Memory B cell (primary cell): ENCODE measurements at places on chromosomes 1 and 21.
A peak's percentile ranks its signal among the peaks of the same experiment; 100 is the strongest.

- no peak for DNase-seq
These were observed 5.1 kb downstream of the PMF1 start for GRCh38 chr1:156217871-156218270.

DNA sequence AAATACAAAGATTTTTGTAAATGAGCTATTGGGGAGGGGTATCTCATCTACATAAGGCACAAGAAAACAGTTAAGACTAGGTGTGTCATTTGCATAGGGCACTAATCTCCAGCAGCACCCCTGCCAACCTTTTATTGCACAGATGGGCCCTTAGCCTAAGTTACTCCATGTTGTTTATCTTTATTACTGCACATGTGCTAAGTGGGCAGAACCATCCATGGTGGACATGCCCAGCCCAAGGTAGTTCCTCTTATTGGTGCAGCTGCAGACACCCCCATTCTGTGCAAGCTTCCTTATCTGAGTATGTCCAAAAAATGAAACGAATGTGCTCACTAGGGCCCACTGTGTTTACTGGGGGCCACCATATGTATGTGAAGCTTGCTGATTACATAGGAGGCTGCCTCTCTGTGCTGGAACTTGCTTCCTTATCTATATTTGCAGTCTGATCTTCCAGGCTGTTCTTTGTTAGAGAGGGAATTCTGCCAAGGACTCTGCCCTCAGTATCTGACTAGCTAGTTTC is 77.3 kb upstream of the NEK7 start:
- DNase-seq = no peak

DNA sequence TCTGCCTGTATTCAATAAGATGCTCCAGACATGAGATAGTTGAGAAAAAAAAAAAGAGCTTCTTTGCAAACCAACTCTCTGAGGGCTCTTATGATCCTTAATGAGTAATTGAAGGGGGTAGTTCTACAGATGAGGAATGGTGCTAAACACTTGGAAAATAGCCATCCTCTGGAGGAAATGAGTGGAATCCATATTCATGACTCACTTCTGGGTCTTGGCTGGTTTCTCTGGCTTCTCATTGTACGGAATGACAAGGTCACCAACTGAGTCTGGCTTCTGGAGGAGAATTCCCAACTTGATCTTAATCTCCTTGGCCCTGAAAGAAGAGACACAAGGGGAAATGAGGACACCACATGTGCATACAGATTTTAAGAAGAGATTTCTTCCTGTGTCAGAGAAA is 34.7 kb downstream of the RGS5 start:
- no peak for DNase-seq

GRCh38 chr21:38342739-38343138 is 85.9 kb downstream of the KCNJ15 start:
- no peak for DNase-seq

- DNase-seq = peak; percentile 23
These were observed 5.7 kb downstream of the SLC6A17 start for GRCh38 chr1:110155878-110156522.

GRCh38 chr1:204756811-204757210 is 71.3 kb upstream of the LRRN2 start:
- no peak for DNase-seq

DNA sequence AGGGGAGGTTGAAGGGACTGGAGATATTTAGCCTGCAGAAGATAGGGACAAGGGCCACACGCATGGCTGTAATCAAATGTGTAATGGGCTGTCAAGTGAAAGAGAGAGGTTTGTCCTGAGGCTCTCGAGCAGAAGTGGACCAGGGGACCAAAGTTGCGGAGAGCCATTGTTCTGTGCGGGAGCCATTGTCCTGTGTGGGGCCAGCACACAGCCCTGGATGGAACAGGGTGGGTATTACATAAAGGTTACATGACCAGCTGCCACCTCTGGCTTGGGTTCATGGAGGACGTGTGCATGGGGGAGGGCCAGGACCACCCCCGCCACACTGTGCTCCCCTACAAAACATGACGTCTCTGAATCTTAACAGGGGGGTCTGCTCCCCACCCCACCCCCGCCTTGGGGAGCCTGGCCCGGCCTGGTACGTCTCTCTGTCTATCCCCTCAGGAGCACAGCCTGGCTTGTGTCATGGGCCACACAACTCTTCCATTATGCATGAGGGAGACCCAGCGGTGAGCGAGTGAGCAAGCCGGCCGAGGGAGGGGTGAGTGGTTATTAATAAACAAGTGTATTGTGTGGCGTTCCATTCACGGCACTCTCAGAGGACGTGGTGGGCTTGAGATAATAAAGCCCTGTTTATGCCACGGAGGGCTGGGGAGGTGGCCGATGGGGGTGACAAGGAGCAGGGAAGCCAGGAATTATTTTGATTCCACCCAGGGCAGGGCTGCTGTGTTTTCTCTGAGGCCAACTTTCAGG is at the start of gene NFASC:
Gene NFASC (plus strand): TSS at position 703 of the 753 bp plus-strand sequence. CDS start 73,454 bp downstream, outside the sequence.
- no peak for DNase-seq

- no peak for DNase-seq
These were observed 38.5 kb upstream of the AK4 start for GRCh38 chr1:65109487-65109886.

GRCh38 chr1:104266612-104267011 is 516.9 kb downstream of the AMY1C start:
- DNase-seq = no peak

DNA sequence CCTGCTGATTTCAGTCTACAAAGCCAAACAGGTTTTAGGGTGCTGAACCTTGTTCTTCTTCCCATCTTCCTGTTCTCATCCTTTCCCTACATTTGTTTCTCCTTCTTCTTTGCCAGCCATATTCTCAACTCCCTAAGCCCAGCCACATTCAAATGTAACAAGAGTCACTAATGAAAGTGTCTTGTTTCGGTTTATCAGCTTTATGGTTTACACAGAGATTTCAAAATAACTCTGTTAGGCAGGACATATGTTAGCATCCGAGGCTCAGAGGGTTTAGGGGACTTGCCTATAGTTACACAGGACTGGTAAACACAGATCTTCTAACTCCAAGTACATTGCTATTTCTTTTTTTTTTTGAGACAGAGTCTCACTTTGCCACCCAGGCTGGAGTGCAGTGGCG is 61.3 kb downstream of the NDUFS5 start:
- no peak for DNase-seq

DNA sequence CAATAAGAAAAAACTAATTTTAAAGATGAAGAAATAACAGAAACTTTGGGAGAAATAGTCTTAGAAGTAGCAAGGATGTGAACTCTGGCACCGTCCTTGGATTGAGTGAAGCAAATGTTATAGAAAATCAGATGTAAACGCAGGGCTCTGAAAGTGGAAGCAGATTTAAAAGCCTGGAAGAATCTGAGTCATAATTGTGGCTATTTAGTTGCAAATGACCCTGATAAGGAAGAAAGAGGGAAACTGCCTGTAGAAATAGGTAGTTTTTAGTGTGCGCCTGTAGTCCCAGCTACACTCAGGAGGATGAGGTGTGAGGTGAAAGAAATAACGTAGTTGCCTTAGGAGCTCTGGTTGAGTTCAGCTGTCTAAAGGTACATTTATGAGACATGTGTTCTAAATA is 101.0 kb downstream of the NGF start:
- no peak for DNase-seq

DNA sequence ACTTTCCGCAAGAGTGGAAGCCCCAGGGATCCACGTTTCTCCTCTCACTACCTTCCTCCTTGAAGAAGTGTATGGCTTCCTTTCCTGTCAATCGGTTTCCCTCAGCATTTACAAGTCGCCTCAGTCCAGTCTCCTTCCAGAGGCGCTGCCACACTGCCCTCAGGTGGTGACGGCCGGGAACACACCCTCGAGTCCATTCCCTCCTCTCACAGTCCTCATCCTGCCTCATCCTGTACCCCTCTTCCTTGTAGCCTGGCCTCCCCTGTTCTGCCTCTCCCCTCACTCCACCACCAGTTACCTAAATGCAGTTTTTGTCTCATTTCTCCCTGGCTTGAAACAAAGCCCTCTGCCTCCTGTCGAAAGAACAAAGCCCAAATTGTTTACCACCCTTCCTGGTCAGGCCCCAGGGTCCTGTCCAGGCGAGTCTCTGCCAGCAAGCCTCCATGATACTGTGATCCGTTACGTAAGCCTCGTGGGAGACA is 23.2 kb upstream of the LSM10 start:
- DNase-seq = peak; percentile 93

GRCh38 chr1:31509124-31510072 is 66.9 kb upstream of the TINAGL1 start:
- DNase-seq = no peak

DNA sequence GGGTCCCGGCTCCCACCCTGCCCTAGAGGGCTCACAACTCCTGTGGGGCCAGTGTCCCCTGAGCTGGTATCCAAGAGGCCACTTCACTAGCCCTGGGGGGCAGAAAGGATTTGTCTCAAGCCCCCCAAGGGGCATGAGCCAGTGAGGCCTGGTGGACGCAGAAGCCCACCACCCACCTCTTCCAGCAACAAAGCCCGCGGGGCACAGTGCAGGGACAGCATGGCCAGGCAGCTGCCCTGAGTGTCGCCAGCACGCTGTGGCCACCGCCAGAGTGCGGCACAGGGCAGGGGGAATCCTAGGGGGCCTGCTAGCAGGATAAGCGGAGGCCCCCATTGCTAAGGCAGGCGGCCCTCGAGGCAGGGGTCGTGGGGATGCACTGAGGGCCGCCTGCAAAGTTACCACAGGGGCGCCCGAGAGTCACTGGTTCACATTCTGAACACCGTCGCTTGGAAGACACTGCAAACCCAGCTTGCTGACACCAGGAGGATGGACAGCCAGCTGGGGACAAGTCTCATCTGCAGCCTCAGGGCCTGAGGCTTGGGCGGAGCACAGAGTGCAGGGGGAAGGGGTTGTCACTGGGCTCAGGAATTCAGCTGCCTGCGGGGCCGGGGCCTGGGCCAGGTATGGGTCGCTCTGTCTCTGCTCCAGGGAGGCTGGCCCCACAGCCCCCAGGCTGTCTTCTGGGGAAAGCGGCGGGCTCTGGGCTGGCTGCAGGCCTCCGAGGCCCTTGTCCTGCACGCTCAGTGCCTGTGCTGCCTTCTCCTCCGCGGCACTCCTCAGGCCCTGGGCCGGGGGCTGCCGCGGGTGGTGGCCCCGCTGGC is 26.8 kb downstream of the SLC19A1 start:
- no peak for DNase-seq

GRCh38 chr1:226001963-226002666 is 3.0 kb upstream of the SDE2 start:
- DNase-seq = peak; percentile 73

- no peak for DNase-seq
These were observed 26.5 kb downstream of the AKNAD1 start for GRCh38 chr1:108830119-108831008.

DNA sequence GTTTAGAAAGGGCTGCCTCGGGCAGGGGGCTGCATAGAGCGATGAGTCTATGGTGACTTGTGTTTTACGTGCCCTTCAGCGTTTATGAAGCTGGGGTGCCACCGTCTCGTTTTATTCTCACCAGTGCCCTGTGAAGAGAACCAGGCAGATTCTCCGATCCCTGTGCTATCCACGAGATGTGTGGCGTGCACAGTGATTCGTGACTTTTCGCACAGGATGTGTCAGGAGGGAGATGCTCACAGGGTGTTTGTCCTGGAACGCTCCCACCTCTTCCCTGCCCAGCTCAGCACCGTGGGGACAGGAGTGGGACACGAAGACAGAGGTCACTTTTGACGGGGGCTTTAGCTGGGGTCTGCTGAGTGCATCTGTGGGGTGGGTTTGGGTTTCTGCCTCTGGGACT is 54.9 kb upstream of the AJAP1 start:
- no peak for DNase-seq

- no peak for DNase-seq
These were observed at the start of gene MYOG for GRCh38 chr1:203085528-203086406. Gene MYOG, minus strand, starts transcription at chr1:203086012. Its CDS starts 51 bp downstream, at chr1:203085961.

GRCh38 chr1:159218649-159219636 is 14.3 kb downstream of the ACKR1 start:
- DNase-seq = no peak

DNA sequence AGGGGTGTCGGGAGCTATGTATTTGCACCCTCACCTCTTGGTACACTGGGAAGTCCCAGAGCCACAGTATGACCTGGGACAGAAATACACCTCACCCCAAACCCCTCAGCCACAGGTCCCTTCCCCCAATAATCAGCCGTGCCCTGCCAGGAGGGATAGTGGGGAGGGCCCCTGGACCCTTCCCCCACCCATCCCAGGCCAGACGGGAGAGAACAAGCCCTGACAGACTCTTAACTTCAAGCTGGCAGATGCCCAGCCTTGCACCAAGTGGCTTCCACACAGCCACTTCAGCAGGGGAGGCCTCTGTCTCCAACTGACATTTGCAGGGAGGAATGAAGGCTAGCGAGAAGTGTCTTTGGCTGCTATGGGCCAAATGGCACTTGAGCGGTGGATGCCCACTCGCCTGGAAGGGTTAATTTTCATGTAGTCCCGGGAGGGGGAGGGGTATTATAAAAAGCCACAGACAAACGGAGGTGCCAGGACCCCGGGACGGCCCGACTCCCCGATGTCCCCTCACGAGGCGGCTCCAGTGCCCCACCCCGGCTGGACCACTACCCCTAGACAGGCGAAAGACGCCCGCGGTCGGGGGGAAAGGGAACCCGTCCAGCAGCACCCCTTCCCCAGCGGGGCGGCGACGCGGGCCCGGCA is 495 bp downstream of the SYNC start:
- no peak for DNase-seq

- DNase-seq = no peak
These were observed 413.9 kb downstream of the NCAM2 start for GRCh38 chr21:21412096-21412495.

- DNase-seq = no peak
These were observed 162.0 kb upstream of the SYT6 start for GRCh38 chr1:114315631-114316030.

GRCh38 chr21:42040411-42041180 is 30.4 kb upstream of the ZBTB21 start:
- DNase-seq = no peak

GRCh38 chr1:28147264-28148094 is 29.0 kb downstream of the PTAFR start:
- no peak for DNase-seq

- DNase-seq = no peak
These were observed 40.8 kb upstream of the WARS2 start for GRCh38 chr1:119181218-119181617.

DNA sequence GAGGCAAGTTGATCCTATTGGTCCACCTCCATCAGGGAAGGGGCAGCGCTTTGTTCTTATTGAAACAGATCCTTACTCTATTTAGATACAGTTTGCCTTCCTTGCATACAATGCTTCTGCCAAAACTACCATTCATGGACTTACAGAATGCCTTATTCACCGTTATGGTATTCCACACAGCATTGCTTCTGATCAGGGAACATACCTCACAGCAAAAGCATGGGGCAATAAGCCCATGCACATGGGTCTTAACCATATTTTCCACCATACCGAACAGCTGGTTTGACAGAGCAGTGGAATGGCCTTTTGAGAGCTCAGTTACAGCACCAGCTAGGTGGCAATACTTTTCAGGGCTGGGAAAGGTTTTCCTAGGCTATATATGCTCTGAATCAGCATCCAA is 544.8 kb upstream of the ADGRL4 start:
- DNase-seq = no peak
